Muscle of arm (tissue), 14 donors: ENCODE measurements at places on chromosomes 1 and 21. TPM values are rescaled to one million over a fixed set of nuclear protein-coding genes. Genes with fewer than 3 reads are reported as not detected.

PSMD4 gene
- 114 TPM for polyA plus RNA-seq

RNF11 gene
- polyA plus RNA-seq, result 122 TPM

CEP170 gene
- 59.5 TPM for polyA plus RNA-seq

GRCh38 chr1:231446138-231446537, 24.1 kb upstream of the EGLN1 start:
- DNase-seq, result no peak

GRCh38 chr1:183075861-183076260, 52.6 kb downstream of the LAMC1 start:
- no peak for DNase-seq

DNA sequence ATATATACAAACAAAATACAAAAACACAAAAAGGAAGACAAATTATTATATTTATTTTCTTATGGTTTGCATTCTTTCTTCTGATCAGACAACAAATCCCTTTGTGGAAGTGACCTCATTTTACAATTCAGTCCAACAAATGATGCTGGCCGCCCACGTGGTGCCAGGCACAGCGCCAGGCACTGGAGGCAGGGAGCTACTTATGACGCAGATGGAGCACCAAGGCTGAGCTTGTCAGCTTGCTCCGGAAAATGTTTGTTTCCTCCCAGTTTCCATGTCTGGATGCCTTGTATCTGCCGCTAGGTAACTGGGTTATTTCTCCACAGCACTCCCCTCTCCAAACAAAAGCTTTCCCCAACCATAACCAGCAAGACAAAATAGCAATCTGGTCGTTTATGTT, 30.7 kb upstream of the CD34 start:
- DNase-seq, result peak; percentile 90

DNA sequence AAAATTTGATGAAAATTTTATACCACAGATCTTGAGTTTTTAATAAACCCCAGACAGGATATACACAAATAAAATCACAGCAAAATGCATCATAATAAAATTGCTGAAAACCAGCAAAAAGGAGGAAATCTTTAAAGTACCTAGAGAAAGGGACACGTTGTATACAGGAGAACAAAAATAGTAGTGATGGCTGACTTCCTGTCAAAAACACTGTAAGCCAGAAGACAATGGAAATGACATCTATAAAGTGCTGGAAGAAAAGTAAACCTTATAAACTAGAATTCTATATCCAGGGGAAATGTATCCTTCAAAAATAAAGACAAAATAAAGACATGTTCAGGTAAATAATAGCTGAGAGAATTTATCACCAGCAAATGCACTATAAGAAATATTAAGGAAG, 14.6 kb upstream of the PTGFRN start:
- no peak for DNase-seq

DNA sequence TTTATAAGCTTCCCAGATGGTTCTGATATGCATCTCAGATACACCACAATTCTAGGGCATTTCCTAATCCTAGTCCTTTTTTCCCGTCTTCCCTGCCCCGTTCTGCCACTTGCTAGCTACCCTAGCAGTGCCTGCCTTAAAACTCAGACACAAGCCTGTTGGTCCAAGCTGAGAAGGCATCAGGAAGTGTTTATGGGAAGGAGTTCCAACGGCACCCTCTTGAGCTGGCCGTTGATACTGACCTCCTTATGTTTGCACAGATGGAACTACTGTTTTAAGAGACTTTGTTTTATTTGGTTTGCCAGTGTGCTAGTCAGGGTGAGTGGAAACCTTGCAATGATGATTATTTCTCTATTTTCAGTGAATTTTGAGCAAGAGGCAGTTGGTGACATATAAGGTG, 67.2 kb downstream of the UCK2 start:
- DNase-seq, result no peak

DNA sequence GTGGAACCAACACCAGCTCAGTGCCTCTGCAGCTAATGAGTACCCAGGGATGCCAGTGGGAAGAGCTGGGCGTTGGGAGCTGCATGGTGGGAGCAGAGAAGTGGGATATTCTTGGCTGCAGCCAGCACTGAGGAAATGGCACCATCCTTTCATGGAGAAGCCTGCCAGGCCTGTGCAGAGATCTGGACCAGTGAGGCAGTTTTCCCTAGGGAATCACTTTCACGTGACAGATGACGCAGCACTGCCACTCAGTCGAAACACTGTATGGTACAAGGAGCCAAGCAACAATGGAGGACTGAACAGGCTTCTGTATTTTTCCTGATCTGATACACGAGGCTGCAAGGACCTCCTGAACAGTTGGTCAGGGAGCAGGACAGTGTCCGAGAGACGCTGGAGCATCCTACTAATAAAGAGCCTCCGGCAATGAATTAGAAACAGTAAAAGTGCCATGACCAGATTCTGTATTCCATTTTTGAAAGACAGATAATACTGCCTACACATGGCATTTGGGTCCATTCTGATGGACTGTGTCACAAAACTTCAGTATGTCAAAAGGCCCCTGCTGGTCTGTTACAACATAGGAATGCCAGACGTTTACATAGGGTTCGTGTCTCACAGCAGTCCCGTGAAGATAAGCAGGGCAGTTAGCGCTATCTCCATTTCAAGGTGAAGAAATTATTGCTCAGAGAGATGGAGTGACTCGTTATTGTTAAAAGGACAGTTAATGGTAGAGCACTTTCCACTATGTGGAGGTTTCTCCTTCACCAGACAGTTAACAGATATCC, 44.0 kb upstream of the LMO4 start:
- no peak for DNase-seq

- no peak for DNase-seq
Observed at GRCh38 chr21:42317341-42317741, 2.1 kb upstream of the TFF3 start.

GRCh38 chr1:113451710-113452109, 61.4 kb downstream of the MAGI3 start:
- DNase-seq, result no peak

GRCh38 chr1:84785271-84786036, 95.2 kb upstream of the SSX2IP start:
- DNase-seq, result no peak

- no peak for DNase-seq
Observed at GRCh38 chr21:22319435-22319834, 1321.2 kb downstream of the NCAM2 start.

DNA sequence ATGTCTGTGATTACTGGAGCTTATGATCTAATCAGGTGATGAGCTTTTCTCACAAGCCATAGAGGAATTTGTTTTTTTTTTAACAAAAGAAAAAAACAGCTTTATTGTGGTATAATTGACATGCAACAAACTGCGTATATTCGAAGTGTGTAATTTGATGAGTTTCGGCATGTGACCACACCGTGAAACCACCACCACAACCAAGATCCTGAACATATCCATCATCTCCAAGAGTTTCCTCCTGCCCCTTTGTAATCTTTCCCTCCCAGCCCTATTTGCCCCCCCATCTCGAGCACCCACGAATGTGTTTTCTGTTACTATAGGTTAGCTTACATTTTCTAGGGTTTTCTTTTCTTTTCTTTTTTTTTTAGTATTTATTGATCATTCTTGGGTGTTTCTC, 4.7 kb downstream of the PGBD2 start:
- DNase-seq, result no peak

- peak; percentile 15 for DNase-seq
Observed at GRCh38 chr1:38179483-38179882, 132.9 kb upstream of the POU3F1 start.

DNA sequence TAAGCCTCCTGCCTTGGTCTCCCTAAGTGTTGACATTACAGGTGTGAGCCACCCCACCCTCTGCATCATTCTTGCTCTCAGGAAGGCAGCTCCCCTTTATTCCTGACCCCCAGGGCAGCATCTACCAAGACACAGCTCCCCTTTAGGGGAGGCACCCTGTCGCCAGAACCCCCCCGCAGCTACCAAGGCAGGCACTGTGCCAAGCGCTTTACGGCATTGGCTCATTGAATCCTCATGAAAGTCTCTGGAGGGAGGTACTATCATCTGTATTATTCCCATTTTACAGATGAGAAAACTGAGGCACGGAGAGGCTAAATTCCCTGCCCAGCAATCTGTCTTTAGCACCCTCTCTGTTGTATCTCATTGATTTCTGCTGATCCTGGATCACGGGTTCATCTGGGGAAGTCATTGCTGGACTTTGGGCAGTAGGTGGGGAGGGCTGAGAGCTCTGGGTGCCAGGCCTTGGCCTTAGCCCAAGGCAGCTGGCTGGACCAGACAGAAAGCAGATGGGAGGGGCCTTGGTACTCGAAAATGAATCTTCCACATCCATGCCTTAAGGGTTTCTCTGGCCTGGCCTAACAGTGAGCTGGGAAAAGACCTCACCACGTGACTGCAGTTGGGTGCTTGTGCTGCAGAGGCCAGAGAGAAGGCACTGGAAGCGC, 5.9 kb downstream of the PLOD1 start:
- DNase-seq, result peak; percentile 61

GRCh38 chr1:246001837-246002230, 505.2 kb downstream of the SMYD3 start:
- no peak for DNase-seq
